Dermis lymphatic vessel endothelial cell (primary cell): ENCODE measurements at places on chromosomes 5 and 9. TPM values are rescaled to one million over a fixed set of nuclear protein-coding genes. Genes with fewer than 3 reads are reported as not detected.

PLCXD3 gene
- 0.17 TPM in 1 of 2 replicates, not detected in the other for total RNA-seq

ZNF782 gene
- 2.9 and 4.0 TPM in 2 replicates for total RNA-seq

CXCL14 gene
- not detected in 2 replicates for total RNA-seq

NIM1K gene
- under 0.01 and 0.09 TPM in 2 replicates for total RNA-seq

RNF180 gene
- total RNA-seq: 1.3 and 4.9 TPM in 2 replicates

CARTPT gene
- not detected in 2 replicates for total RNA-seq

PHF24 gene
- under 0.01 TPM in 1 of 2 replicates, not detected in the other for total RNA-seq

SLC35A4 gene
- 22.3 and 26.7 TPM in 2 replicates for total RNA-seq

ANKRD18B gene
- under 0.01 TPM in 1 of 2 replicates, not detected in the other for total RNA-seq

AFAP1L1 gene
- 226 and 255 TPM in 2 replicates for total RNA-seq

NR2F1 gene
- total RNA-seq: 63.1 and 74.9 TPM in 2 replicates

SPINK6 gene
- not detected in 2 replicates for total RNA-seq

RACK1 gene
- total RNA-seq: 7,121 and 7,227 TPM in 2 replicates

MOB3B gene
- total RNA-seq: 1.5 and 2.2 TPM in 2 replicates

ABLIM3 gene
- total RNA-seq: 24.2 and 27.3 TPM in 2 replicates

ALDH7A1 gene
- 23.3 and 25.1 TPM in 2 replicates for total RNA-seq

SHISAL2B gene
- total RNA-seq: not detected in 2 replicates

GPBP1 gene
- 53.0 and 73.1 TPM in 2 replicates for total RNA-seq

GFPT2 gene
- total RNA-seq: 0.34 and 1.2 TPM in 2 replicates

PCDHB8 gene
- total RNA-seq: 0.43 and 0.65 TPM in 2 replicates

FOXI1 gene
- total RNA-seq: not detected in 2 replicates

PCDHA4 gene
- under 0.01 and 0.17 TPM in 2 replicates for total RNA-seq

NEUROG1 gene
- total RNA-seq: not detected in 2 replicates

IRX2 gene
- total RNA-seq: 0.17 and 0.98 TPM in 2 replicates

NOL6 gene
- 9.1 and 12.3 TPM in 2 replicates for total RNA-seq

ANKHD1 gene
- total RNA-seq: 52.8 and 68.4 TPM in 2 replicates

KDM3B gene
- 55.4 and 57.3 TPM in 2 replicates for total RNA-seq

IL33 gene
- total RNA-seq: 1.7 and 4.5 TPM in 2 replicates

OBP2B gene
- not detected in 2 replicates for total RNA-seq

ARRDC3 gene
- total RNA-seq: 130 and 141 TPM in 2 replicates

ACOT12 gene
- not detected in 2 replicates for total RNA-seq

ACSL6 gene
- 0.65 and 1.7 TPM in 2 replicates for total RNA-seq

FAM219A gene
- total RNA-seq: 3.1 and 3.9 TPM in 2 replicates

GCNT1 gene
- total RNA-seq: 3.6 and 9.3 TPM in 2 replicates

FOXD4L6 gene
- under 0.01 TPM in 1 of 2 replicates, not detected in the other for total RNA-seq

TBC1D9B gene
- 51.0 and 71.4 TPM in 2 replicates for total RNA-seq

SMIM33 gene
- not detected in 2 replicates for total RNA-seq

MCC gene
- 11.9 and 17.3 TPM in 2 replicates for total RNA-seq

NR6A1 gene
- total RNA-seq: 1.1 and 1.3 TPM in 2 replicates

ADAMTSL1 gene
- 3.9 and 8.7 TPM in 2 replicates for total RNA-seq

PCDHB2 gene
- total RNA-seq: 0.22 and 1.7 TPM in 2 replicates

ITGA2 gene
- 26.0 and 73.1 TPM in 2 replicates for total RNA-seq

ROR2 gene
- not detected in 2 replicates for total RNA-seq

FNBP1 gene
- total RNA-seq: 79.2 and 91.4 TPM in 2 replicates

MAPKAP1 gene
- 45.7 and 51.1 TPM in 2 replicates for total RNA-seq

MEGF10 gene
- total RNA-seq: 0.43 and 1.6 TPM in 2 replicates

LAMC3 gene
- total RNA-seq: 0.22 and 1.5 TPM in 2 replicates

PCDHB10 gene
- 0.98 and 1.0 TPM in 2 replicates for total RNA-seq

OR1J2 gene
- total RNA-seq: not detected in 2 replicates

GABRA6 gene
- total RNA-seq: not detected in 2 replicates

PCDHB16 gene
- total RNA-seq: 0.33 and 0.69 TPM in 2 replicates

RNF183 gene
- not detected in 2 replicates for total RNA-seq

KCNN2 gene
- 2.0 and 5.2 TPM in 2 replicates for total RNA-seq

NXNL2 gene
- 0.26 and 0.98 TPM in 2 replicates for total RNA-seq
